Myocyte (in vitro differentiated cells): ENCODE measurements at places on chromosomes 2 and 18.
A peak's percentile ranks its signal among the peaks of the same experiment; 100 is the strongest.

GRCh38 chr2:166891727-166892126, 3.4 kb downstream of the XIRP2 start:
- DNase-seq, result no peak

GRCh38 chr2:63772061-63772460, 69.6 kb upstream of the UGP2 start:
- DNase-seq, result peak; percentile 40

DNA sequence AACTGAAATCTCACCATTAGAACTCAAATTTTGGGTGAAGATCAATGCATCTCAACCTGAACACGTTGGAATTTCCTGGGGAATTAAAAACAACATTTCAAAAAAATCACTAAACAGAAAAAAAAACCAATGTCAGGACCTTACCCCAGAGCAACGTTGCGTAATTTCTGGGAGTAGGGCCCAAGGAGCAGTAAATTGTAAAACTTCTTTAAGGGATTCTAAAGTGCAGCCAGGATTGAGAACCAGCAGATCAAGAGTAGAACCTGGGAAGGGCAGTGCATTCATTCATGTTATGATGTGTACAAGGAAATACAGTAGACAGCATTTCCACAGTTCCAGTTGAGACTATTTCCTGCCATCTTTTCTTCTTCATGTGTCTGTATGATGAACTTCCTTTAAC, 56.9 kb downstream of the RHBDD1 start:
- no peak for DNase-seq

DNA sequence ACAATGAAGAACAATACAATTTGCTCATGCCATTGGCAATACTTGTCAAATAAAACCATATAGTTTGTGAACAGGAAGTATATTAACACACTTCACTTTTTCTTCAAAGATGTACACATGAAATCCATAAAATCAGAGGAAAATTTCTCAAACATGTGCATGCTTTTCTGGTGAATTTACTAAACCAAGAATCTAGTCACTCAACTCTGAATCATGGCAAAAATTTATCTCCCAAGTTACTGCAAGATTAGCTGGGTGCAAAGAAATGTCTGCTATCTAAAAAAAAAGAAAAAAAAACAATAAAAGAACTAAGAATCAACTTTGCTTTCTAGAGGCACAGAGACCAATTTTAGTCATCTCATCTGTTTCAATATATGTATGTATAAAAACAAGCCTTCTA, 419.2 kb downstream of the NR4A2 start:
- no peak for DNase-seq

GRCh38 chr18:76453932-76454331, 41.1 kb downstream of the ZNF516 start:
- DNase-seq, result no peak

DNA sequence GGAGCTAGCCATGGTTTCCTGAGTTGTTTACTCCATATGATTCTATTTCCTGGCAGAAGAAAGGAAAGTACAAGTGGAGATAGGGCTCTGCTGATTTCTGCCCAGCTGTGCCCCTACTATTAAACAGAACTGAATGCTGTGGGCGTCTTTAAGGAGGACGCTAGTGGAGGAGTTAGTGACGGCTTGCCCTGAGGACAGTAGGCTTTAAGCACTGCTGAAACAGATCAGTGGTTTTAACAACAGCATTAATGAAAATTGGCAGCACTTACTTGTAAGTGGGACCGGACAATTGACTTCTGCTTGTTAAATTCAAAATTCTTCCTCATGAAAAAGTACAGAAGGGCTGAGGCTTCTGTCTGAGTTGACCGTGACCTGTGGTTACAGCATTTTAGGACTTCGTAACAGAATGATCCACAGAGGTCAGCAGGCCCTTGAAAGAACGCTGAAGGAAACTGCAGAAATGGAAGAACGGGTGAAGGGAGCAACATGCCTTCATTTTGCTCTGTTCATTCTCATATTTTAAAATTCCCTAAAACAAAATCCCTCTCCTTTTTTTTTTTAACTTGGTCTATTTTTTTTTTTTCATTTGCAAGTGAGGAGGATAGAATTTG, 80.6 kb upstream of the CCDC195 start:
- DNase-seq, result no peak

DNA sequence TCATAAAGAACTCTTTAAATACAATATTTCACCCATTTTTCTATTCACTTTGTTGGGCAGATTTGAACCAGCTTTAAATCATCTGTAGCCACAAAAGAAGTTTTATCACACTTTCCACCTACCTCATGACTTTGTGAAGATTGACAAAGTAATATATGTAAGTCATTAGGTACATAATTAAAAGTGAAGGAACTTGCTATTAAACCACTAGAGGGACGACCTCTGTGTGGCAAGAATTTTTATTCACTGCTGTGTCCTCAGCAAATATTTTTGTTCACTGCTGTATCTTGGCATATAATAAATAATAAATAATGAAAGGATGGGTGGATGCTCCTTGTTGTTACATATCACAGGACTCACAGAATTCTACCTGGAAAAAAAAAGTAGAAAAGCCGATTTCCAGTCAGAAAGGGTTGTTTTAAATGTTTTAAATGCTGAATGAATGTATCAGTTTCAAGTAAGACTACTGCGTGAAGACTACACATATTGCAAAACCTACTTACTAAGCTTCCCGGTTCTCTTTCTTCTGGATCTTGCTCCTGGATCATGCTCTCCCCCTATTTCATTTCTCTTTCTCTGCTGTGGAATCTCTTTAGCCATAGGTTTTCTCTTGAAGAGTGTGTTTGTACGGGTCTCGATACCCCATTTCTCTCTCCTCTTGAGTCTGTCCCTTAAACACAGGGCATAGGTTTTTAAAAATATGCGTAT, 44.8 kb downstream of the KCMF1 start:
- peak; percentile 5 for DNase-seq

DNA sequence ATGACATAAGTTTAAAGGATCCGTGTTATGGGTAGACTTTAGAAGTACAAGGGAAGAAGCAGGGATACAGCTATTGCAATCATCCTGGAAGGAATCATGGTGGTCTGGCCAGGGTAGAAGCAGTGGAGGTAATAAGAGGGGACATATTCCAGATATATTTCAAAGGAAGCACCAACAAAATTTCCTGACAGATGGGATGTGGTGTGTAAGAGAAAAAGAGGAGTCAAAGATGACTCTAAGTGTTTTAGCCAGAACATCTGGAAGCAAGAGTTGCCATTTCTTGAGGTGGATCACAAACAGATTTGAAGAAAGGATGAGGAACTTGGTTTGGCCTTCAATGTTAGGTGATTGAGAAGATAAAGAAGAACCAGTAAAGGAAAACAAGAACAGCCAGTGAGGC, 133.1 kb upstream of the CTAGE1 start:
- DNase-seq, result no peak

DNA sequence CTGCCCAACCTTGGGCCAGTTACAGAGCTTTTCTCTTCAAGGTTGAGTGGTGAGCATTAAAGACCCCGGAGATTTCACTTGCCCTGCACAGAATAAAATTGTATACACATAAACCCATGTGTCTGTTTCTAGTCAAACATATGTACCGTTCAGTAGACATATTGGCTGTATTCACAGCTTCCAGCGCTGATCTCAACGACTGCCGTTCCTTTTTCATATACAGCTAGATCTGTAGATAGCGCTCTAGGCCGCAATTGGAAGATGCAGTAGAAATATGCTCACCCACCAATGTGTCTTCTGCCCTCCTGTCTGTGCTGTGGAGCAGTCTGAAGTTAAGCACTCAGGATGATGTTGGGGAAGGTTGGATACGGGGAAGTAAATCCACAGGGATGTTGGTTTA, 317.7 kb downstream of the SETBP1 start:
- no peak for DNase-seq

GRCh38 chr2:167254721-167255120, 366.4 kb downstream of the XIRP2 start:
- DNase-seq, result no peak

- DNase-seq, result no peak
These were observed 1407.1 kb upstream of the ACVR2A start for GRCh38 chr2:146437712-146438111.

- DNase-seq, result peak; percentile 48
These were observed at the start of gene BCL11A for GRCh38 chr2:60553495-60554073. TSS of gene BCL11A (minus strand) at chr2:60553654. CDS start at chr2:60553270, 384 bp downstream.

DNA sequence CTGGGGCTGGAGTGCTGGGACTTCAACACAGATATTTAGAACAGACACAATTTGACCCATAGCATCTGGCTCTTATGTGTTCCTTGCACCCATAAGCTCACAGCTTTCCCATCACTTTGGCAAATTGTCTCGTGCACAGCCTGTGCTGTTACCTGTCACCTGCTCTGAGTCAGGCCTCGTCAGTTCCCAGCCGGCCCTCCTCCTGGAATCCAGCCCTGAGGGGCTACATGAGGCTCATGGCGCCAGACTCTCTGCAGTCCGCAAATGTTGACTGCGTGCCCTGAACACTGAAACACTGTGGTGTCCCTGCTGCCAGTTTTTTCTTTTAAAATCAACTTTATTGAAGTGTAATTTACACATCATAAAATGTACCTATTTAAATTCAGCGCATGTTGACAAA, 65.4 kb upstream of the BZW1 start:
- DNase-seq, result no peak

DNA sequence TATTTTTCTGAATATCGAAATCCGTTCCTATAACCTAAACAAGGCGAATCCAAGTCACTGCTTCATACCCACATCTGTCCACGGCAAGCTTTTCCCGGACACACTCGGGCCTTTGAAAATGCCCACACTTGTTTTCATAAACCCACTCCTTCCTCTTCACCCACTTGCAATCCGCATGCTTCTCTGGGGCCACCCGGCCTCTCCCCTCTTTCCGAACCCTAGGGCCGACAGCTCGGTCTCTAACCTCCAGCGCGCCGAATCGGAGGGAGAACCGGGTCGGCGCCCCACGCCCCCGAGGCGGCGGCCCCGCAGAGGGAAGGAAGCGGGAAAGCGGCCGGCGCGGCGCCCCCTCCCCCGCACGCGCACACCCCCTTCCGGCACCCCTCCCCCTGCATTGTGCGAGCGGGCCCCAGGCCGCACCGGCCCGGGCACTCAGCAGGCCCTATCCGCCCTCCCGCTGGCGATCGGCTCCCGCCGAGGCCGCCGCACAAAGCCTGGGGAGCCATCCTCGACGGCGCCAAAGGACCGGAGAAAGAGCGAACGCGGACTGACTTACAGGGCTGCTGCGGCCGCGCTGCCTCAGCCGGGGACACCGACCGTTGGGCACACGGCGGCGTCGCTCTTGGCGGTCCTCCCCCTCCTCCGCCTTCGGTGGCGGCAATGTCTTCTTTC, 467 bp downstream of the PUM2 start:
- peak; percentile 44 for DNase-seq

DNA sequence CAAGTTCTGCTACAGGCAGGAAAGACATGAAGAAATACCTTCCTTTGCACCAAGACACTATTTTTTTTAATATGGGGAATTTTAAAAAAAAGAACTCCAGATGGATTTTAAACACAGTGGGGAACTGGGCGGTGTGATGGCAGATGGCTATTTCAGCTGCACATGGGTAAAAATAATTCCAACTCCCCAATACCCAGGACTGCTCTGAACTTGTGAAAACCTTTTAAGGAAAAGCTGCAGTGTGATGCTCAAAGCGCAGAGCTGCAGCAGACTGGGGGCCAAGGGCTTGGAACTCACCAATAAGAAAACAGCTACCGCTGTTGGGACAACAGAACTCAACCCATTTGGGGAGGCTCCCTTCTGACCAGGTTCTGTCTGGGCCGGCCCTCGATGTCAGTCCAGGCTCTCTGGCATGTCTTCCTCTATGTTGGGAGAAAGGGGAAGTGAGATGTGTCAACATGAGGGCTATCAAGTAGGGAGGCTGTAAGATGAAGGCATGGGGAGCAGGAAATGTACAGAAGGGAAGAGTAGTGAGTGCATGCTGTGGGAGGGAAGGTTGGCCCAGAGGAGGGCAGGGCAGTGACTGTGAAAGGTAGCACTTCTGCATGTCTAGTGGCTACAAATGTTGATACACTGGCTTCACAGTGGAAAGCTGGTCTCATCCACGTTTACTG, 64.0 kb upstream of the SLC14A2 start:
- DNase-seq, result no peak

- DNase-seq, result no peak
These were observed 34.0 kb downstream of the UXS1 start for GRCh38 chr2:106159866-106160785.

- DNase-seq, result no peak
These were observed 7.1 kb upstream of the FIGLA start for GRCh38 chr2:70797506-70797905.

DNA sequence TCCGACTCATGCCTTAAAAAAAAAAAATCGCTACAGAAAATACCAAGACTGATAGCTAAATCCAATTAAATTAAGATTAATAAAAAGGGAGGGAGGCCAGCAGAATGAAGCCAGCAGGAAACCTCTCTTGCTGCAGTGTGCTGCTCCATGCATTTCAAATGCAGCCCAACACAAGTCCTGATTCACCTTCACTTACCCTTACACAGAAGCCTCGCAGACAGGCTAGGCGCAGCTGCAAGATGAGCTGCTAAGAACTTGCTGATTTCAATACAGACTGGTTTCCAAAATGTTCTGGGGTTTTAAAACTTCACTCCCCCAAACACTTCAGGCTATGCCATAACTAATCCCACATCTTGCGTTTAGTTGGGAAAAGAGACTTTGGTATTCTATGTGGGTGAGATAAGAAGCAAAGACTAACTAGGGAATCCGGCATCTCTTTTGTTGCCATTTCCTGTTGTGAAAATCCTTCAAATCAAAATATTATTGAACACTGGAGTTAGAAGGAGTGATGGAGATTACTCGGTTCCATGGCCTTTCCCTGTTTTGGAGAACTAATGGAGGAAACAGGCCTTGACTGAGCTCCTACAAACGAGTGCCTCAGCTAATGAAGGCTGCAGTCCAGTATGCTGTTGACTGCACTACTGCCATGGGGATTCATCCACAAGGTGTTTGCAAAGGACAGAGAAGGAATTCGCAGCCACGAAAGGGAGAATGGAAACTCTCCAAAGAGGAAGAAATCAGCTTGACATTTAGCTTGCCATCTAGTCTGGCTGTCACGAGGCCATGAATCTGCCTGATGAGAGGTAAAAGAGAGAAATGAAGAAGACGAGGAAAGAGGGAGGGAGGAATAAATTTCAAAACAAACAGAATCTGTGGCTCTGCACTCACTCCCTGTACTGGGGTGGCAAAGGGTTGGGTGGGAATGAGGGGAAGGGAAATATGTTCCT, 67.3 kb downstream of the CLHC1 start:
- no peak for DNase-seq

- DNase-seq, result no peak
These were observed 534.9 kb downstream of the SLC4A3 start for GRCh38 chr2:220162320-220162719.
